ENCODE measurements at places on chromosomes 1 and 21.

- no peak for DNase-seq
Measured at GRCh38 chr1:89102021-89102420, 23.9 kb downstream of the GBP2 start.

DNA sequence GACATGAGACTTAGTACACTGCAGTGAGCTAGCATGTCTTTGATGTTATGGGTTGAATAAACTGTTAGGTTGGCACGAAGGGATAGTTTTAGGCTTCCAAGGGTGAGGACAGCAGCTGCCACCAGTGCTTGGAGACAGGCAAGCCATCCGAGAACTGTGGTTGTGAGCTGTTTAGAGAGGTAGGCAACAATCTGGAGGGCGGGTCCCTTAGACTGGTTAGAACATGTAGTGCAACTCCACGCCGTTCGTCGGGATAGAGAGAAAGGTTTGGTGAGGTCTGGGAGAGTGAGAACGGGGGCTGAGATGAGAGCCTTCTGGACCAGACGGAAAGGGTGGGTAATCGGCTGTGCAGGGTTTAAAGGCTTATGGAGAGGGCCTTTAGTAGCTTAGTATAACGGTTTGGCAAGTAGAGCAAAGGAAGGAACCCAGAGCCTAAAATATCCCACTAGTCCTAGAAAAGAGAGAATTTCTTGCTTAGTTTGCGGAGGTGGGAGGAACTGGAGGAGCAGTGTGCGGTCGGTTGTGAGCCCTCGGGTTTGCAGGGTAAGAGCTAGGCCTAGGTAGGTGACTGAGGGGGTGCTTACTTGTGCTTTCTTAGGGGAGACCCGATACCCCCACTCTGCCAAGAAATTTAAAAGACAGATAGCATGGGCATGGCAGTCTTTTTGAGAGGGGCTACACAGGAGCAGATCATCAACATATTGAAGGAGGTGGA, 72.8 kb downstream of the CNST start:
- no peak for DNase-seq

DNA sequence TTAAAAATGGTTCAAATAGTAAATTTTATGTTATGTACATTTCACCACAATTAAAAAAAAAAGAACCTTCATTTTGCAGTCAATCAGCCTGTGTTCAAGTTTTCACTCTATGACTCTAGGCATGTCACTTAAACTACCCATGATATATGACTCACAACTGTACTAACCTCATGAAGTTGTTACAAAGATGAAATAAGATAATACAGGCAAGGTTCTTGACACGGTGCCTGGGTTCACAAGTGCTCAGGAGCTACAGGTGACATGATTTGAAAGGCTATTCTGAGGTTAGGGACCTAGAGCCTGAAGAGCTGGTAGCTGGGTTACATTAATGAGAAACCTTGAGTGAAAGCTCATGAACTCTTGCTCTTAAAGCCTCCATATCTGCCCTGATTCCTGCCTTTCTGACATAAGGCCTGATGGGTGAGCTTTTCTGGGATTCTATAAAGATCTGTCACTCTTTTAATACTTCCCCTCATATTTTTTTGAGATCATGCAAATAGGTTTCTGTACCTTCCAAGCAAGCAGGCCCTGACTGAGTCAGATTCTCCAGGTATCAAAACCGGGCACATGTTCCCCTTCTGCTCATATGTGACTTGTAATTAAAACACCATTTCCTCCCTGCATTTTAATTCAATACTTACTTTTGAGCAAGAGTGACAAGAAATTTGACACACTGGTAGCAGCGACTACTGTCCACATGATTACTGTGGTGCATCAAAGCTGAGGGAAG, 34.0 kb downstream of the PCSK9 start:
- peak; percentile 53 for DNase-seq

DNA sequence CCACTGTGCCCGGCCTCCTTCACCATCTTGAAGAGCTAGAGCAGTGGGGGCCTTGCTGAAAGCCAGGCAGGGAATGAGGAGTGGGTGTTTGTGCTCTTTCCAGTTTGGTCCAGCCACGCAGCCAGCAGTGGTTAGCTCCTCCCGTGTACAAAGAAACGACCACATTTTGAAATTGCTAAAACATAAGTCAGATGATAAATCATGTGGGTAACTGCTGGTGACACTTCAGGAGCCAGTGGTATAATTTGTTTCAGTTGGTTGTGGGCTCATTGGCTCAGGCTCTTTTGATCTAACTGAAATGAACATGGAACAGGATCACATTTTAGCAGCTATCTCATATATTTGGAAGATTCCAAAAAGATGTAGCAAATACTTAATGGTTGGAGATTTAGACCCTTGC, 87.6 kb downstream of the MTR start:
- DNase-seq, result no peak

DNA sequence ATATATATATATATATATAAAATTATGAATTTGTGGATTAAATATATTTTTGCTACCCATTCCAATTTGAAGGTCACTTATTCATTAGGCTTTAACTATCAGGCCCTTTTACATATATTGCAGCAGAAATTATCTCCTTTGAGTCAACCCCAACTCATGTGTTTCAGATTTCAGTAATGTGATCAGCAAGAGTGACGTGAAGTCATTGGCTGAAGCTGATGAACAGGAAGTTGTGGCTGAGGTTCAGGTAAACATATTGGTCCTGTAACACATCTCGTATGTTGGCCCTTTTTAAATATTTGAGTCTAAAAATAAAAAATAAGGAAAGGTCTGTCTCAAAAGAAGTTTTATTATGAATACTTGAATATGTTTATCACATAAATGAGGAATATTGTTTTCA, 8.5 kb downstream of the VPS45 start:
- no peak for DNase-seq

- DNase-seq, result peak; percentile 26
Measured at GRCh38 chr1:18955441-18956192, 859 bp downstream of the IFFO2 start.

DNA sequence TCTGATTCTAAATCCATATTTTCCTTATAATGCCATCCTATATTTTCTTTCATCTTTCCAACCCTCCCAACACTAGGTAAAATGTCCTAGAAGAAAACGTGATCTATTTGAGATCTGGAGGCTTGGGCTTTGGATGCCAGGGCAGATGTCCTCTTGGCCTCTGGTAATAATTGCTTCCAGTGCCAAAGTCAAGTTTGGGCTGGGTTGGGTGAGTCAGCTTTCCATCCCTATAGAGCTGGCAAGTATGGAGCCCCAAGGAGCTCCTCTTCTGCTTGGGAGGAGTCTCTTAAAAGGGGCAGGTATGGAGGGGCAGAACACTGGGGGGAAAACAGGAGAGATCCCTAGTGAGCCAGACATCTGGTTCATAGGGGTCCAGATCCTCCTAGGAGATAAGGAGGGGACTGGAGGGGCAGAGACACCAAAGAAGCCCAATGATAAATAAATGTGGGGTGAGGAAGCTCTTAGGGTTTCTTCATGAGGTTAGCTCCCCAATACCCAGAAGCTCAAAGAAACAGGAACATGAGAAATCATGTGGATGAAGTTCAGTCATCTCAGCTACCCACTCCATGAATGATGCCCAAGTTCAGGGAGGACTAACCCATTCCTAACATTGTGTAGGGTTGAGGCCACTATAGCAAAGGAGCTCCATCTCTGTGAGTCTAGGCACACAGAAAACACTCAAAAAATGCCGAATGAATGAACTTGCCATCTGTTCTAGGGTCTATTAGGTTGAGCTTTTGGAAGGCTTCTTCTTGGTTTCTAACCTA, 3.5 kb downstream of the C1orf116 start:
- no peak for DNase-seq
